CD4-positive, alpha-beta T cell treated with Interleukin-4 for 4 hours (primary cell): ENCODE measurements at places on chromosomes 6 and 20.

DNA sequence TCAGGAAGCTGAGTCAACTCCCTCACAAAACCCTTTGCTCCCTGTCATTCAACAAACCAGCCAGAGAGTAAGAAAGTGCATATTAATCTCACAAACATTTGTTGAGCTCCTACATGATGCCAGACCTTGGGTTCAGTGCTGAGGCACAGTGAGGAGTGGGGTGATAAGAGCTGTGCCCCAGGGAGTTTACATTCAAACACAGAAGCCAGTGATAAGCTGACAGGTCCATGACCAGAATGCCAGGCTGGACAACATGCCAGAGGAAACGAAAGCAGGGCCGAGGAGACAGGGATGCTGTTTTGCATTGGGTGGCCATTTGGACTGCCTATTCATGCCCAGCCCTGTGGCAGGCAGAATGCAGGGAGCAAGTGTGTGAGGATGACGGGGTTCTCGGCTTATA lies 76.7 kb downstream of the LRFN2 start:
- no peak for DNase-seq

DNA sequence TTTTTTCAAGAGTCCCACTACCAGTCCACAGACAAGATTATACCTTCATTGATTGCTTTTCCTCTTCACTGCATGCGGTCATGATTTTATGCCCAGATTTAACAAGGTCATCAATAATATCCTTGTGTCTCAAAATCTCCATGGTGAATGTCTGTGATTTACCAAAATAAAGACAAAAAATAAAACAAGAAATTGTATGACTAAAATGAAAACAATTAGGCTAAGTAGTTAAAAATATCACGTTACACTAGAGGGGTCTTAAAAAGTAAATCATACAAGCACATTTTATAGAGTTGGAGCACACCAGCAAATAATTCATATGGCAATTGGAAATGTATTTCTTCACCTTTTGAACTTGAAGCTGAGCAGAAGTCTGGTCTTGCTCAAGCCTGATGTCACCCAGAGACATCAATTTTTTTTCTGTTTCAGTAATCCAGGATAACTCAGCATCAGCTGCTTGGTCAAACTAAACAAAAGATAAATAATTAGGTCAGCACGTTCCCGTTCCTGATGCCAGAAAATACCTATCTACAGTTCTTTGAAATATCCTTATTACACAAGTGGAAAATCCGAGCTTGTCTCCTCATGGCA lies 125.4 kb downstream of the DST start:
- DNase-seq, result no peak

DNA sequence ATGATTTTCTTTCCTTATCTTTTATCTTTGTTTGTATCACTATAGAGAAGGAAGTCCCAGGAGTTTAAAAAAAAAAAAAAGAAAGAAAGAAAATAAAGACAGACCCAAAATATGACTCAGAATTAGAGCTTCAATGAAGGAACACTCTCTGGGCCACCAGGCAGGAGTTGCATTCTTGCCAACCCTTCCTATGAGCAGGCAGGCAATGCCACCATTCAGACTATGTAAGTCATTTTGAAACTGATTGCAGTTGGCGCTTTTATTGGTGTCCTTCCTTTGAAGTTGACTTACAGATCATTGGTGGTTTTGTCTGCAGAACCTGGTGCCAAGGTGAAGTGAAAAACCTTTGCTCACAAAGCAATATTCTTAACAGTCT lies 50.3 kb downstream of the MYB start:
- DNase-seq, result no peak

- no peak for DNase-seq
Measured at GRCh38 chr20:6714279-6714711, 53.2 kb upstream of the BMP2 start.

- no peak for DNase-seq
Measured at GRCh38 chr6:1987640-1988039, 257.8 kb downstream of the GMDS start.

DNA sequence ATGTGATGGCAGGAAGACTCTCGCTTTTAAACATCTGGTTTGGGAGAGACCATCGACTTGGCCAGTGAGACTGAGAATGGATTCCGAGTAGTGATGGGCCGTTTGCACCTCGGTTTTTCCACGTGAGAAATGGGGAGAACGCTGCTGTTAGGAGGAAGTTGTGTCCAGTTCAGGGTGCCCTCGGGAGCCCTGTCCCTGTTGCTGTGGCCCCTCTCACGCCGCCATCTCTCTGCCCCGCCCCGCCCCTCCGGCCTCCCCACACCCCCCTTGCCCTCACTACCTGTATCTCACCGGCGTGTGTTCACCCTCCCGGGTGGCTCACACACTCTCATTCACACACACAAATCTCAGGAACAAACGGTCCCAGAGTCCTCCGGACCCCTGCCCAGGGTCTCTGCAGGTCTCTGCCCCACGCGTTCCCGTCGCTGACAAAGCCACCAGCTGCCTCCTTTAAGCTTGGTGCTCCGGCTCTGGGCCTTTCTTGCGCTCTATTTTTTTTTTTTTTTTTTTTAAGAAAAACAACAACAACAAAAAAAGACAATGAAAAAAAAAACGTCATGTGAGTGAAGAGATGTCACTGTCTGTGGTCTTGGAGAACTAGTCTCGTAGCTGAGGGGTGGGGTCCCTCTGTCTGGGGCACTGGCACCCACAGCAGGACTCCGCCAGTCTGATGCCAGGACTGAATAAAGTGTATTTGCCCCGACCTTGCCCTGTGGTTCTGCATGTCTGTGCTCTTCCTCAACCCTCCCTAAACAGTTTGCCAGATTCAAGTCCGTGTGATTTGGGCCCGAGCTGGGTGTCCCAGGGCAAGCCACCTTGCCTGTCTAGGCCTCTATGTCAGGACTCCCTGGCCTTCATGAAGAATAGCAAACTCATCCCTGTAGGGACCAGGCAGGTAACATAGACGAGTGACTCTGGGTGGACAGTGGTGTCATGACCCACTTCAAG lies 2.9 kb downstream of the SOX12 start:
- DNase-seq, result no peak

GRCh38 chr6:41894366-41895299 lies 542 bp downstream of the USP49 start:
- DNase-seq, result no peak

DNA sequence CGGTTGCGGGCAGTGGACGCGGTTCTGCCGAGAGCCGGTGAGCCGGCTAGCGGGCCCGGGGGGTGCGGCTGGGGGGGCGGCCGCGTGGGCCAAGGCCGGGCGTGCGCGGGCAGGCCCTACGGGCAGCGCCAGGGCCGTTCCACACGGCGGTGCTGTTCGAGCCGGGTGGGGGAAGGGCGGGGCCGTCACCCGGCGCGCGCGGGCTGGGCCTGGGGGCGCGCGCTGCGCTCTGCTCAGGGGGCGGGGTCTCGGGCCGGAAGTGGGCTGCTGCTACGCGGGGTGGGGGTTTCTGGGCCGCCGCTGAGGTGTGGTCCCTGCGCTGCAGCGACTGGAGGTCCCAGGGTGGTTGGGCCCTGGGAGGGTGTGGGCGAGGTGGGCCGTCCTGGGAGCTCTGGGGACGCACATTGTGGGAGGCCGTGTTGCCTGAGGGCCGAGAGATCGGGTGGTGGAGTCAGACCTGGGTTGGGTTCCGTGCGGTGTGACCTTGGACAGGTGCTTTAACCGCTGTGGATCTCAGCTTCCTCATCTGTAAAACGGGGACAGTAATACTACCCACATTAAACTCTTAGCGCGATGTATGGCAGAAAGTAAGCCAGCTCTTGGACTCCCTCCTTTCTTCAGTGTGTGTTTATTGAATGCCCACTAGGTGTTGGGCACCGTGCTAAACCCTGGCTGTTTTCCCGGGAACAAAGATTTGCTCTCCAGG lies 391 bp downstream of the MAPRE1 start:
- DNase-seq, result peak; percentile 64

DNA sequence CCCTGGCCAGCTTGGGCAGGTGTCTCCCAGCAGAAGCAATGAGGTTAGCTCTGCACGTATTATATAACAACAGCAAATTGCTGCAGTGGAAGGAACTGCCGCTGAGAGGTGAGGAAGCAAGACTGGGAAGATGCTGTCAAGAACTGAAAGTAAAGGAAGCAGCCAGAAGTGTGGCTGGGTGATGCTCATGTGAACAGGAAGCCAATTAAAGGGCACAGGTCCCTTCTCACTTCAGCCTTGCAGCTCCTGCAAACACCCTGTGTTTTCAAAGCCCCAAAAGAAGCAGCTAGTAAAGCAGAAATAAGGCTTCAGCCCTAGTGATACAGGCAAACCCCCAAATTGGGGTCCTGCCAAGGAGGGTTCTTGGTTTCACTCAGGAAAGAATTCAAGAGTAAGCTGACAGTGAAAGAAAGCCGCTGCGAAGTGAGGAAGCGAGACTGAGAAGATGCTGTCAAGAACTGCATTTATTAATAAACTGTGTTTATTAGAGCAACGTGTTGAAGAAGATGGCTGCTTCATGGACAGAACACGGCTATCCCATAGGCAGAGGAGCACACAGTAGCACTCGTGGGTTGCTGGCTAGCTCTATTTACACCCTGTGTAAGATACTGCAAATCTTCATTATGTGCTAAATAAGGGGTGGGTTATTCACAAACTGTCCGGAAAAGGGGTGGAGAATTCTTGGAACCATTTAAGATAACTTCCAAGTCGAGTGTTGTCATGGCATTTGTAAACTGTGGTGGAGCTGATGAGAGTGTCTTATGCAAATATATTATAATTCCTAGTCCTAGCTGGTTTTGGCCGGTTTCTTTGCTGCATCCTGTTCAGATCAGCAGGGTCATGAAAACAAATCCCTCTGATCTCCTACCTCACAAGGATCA lies 152.2 kb downstream of the LINC00237 start:
- no peak for DNase-seq

DNA sequence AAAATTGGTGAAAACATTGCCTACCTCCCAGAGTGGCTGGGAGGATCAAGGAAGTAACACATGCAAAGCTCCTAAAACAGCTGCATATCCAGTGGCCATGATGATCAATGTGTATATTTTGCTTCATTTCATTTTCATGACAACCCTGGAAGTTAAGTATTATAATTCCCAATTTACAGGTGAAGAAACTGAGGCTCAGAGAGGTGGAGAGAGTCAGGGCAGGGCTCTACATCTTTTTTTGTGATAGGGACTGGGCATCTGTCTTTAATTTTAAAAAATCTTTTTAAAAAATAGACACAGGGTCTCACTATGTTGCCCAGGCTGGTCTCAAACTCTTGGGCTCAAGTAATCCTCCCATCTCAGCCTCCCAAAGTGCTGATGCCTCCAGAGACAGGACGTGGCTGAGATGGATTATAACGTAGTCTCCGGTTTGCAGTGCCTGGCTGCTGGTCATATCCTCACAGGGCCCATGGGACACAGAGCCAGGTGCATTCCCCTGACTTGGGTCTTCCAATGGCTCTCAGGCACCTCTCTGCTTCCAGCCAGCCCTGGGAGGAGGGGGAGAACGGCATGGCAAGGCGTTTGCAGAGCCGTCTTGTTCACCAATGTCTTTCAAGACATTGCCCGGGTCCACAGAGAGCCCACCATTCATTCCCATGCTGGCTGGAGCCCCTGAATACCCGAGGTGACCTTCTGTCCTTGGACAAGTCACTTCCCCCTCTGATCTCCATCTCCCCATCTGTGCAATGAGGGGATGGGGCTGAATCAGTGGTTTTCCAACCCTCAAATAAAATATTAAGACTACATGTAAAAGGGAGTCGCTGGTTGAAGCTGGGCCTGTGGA lies 38.3 kb downstream of the HNF4A start:
- no peak for DNase-seq

DNA sequence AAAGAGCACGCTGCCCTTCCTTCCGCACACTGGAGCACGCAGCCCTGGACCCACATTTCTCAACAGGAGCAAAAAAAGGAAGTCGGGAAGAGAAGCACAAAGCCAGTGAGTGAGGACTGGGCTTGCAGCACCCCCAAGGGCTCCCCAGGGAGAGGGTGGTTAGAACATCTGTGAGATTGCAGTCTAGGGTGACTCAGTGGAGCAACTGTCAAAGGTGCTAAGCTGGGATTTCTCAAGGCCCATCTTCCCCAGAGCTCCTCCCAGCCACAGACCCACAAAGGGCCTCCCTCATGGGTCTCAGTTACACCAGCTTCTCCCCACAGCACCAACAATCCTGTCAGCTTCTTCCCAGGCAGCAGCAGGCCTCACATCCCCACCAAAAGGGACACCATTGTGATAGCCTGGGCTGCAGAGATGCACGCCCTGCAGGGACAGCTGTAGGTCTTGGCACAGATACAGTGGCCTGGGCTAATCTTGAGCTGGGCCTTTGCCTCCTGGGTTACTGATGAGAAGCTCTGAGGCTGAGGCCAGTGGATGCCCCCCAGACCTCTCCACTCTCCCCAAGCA lies 39.6 kb upstream of the CD93 start:
- DNase-seq, result no peak

DNA sequence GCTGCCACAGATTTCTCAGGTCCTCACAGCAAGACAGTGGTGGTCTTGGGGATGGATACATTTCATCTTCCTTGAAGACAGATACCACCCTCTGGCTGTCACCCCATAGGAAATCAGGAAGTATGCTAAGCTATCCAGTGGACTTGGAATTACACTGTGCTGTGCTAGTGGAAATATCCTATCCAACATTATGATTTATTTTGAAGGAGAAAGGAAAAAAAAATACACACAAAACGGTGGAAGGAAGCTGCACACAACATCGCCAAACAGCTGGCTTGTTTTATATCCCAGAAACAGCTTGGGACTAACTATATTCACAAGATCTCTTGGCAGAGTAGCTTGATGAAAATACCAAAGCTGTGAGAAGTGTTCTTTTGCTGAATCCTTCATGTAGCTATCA lies 257.6 kb downstream of the LAMA2 start:
- no peak for DNase-seq

DNA sequence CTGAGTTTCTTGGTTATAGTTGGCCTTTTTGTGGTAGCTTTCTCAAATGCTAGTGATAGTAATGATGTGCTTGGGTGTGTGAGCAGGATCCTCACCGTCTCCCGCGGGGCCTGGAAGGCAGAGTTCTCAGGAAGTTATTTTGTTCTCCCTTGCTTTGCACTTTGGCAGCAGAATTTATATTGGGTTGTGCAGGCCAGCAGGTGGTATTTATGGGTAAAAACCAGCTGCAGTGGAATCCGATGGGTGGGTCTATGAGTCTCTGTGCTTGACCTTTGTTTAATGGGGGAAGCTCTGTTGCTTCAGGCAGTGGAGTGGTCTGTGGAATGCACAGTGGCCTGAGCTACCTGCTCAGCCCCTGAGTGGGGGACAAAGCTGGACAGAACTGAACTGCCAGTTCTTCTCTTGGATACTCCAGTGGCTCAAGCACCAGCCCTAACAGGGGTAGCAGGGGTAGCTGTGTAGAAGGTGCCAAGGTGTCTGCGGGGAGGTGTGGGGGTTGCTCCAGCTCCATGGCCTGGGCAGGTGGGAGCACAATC lies 27.3 kb downstream of the IGF2R start:
- DNase-seq, result no peak

DNA sequence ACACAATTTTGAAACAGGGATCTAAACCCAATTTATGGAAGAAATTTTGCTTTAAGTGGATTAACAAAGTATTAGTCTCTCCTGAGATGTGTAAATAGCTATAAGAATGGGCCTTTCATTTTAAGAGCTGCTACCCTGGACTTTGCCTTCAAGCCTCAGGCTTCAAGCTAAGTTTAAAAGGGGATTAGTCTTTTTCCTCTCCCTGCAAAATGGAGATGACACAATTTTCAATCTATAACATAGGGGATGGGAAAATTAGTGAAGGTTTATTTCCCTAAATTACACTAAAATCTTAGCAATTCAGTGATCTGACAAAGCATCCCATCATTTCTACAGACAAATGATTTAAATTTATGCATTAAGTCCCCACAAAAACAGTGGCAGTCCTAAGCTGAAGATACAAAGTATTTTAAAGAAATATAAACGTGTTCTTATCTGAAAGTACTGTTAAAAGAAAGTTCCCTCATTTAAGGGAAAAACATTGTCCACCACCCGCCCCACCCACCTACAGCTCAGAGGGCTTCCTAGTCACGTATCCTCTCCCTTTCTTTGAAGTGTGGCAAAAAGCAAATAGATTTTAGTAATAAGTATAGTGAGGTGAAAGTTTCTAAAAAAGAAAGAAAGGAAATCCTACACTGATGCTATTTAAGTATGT lies 14.5 kb downstream of the ARHGAP18 start:
- peak; percentile 27 for DNase-seq
